ENCODE measurements at places on chromosomes 2 and 18.

GRCh38 chr18:53153281-53153680, 813.3 kb downstream of the DCC start:
- DNase-seq, result no peak

DNA sequence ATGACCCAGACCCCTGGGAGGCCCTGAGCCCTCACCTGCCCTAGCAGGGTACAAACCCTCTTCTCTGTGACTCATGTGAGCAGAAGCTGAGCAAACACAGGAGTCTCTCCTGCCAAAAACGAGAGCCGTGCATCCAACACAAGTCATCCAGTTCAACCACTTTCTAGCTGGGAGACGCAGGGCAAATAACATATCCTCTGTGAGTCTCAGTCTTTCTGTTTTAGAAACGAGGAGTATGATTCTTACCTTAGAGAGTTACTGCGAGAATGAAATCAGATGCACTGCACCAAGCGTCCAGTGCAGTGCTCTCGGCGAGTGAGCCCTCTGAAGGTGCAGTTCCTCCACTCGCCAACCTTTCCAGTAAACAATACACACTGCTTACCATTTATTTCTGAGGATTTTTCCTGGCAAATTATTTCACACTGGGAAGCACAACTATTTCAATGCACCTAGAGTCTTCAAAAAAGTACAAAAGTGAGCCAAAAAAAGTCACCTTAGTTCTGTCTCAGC, 331.8 kb upstream of the MYT1L start:
- DNase-seq, result no peak

DNA sequence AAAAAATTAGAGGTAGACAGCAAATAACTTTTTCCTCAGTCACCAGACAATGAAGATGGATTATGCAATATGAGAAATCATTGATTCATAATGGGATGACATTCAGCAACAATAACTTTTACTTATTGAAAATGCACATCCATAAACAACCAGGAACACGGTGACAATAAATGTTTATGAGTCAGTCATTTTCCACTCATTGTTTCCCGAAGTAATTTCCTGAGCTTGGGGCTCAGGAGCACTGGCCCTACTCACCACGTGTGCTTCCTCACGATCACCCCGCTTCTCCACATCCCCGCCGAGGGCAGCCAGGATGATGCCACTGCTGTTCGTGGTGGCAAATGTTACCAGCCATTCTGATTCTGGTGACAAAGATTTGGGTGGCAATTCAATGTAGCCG, 156.3 kb downstream of the LAMA1 start:
- no peak for DNase-seq

DNA sequence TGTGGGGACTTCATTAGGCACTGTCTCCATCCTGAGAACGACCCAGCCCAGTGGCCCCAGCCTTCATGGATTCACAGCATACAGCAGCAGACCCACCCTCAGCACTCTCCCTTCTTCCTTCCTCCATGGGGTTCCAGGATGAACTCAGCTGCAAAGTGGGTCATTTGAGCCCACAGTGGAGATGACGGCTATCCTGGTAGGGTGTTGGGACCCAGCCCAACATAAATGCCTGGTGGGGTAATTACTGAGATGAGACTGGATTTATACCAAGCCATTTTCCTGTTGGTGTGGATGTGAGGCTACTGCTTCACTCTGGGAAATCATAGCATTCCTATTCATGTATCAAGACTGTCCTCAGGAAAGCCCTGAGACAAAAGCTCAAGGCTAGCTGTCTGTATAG, 536.7 kb upstream of the TNP1 start:
- DNase-seq, result no peak

- peak; percentile 91 for DNase-seq
Measured at GRCh38 chr2:26412091-26412673, 10.5 kb downstream of the DRC1 start.

- no peak for DNase-seq
Measured at GRCh38 chr2:221972813-221973478, 325.9 kb downstream of the PAX3 start.

GRCh38 chr18:77098029-77098428, 34.6 kb downstream of the MBP start:
- DNase-seq, result peak; percentile 62

DNA sequence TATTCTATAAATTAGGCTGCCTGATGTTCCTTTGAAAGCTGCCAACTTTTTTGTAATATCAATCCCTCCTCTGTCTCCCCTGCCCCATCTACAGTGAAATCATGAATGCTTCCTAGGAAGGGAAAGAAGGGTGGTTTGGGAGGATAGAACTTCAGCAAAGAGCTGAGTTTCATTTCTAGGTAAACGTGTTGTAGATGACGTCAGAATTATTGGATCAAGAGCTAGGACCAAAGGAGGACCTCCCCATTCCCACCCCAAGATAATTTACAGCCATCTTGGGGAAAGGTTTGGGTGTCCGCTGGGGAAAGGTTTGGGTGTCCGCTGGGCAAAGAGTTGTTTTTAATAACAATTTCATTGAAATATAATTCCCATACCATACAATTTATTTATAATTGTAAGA, 11.2 kb upstream of the ANKRD53 start:
- DNase-seq, result no peak

GRCh38 chr2:96775160-96775559, 14.5 kb downstream of the CNNM4 start:
- no peak for DNase-seq

DNA sequence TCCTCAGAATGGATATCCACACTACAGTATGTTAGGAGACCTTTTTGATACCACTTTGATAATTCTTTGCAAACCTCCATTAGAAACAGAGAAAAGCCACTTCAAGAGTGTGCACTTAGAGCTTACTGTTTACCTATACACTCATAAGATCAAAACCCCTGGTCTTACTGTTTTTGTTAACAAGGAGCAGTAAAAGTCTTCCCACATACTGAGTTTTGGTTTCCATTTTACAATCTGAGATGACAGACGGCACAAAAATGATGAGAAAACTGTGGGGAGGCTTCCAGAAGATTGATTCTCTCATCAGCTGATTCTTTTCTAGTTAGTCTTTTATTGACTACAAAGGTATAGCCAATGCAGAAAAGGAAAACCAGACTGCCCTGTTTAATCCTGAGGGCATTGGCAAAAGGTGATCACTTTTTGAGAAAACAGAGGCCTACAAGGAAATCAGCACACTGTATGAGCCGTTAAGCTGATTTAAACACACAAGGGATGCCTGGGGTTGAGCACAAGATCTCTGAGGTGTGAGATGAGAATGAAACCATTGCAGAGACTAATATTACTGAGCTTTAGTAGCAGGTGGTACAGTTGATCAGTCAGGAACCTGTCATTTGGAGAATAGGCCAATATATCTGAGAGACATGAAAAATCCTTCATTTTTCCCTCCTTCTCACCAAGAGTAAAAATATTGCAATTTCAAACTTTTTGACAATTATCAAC, 368.6 kb downstream of the GRB14 start:
- no peak for DNase-seq

- DNase-seq, result peak; percentile 89
Measured at GRCh38 chr2:159832858-159833257, 34.9 kb upstream of the CD302 start.

All from MV-4-11 (cell line).